Fibroblast of skin of left biceps (primary cell): ENCODE measurements at places on chromosomes 3 and 15.

GRCh38 chr15:64842096-64842939, 603 bp downstream of the PLEKHO2 start:
- DNase-seq, result no peak

DNA sequence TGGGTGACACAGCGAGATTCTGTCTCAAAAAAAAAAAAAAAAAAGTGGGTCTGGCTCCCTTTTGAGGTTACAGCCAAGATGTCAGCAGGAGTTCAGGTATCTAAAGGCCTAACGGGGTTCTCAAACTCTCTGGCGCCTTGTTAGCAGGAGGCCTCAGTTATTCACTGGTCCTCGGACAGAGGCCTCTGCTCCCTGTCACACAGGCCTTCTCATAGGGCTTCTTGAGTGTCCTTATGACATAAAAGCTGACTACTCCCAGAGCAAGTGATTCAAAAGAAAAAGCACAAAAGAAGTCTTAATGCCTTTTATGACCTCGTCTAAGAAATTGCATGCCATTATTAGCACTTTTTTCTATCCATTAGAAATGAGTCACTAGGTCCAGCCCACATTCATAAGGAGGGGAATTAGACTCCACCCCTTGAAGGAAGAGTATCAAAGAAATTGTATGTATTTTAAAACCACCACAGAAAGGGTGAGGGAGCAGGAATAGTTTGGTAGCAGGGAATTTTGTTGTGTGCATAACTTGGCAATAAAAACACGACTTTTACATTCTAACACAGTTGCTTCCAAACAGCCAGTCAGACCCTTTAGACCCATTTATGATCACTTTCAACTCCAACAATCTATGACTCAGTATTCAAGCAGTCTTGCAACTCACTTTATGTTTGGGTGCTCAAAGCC, 90.3 kb downstream of the MEX3B start:
- DNase-seq, result no peak

DNA sequence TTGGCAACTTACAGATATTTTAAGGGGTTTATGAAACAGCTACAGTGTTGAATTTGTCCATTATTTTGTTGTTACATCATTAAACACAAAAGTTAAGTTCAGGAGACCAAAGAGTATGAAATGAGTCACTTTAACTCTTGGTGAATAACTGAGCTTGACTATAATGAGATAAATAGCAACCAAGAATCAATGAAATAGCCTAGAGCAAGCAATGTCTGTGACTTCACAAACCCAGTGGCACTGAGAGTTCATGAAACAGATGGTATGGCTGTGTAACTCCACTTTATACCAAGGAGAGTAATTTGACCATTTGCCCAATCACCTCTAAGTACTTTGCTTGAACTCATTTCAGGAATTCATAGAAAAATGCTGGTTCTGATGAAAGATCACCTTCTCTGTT, 169.6 kb upstream of the GADL1 start:
- DNase-seq, result no peak

DNA sequence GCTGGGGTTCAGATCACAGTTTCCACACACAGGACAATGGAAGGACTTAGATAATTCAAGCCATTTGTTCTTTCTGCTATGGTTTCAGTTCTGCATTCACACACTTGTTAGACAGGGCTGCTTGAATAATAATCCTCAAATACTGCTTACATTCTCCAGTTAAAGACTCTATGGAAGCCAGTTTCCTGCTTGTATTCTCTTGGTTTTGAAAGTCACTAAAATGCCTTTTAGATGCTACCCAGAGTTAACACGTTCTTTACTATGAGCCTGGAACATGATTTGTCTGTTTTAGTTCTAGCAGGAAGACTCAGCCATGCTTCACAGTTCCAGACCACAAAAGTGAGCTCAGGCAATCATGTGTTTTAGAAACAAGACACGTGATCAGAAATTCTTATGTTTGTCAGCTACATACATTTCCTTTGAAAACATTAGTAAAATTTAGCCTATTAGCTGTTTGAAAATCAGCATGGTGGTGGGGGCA, 152.4 kb downstream of the LEKR1 start:
- DNase-seq, result no peak

- peak; percentile 59 for DNase-seq
These were observed 229.2 kb upstream of the ST8SIA2 start for GRCh38 chr15:92164327-92165000.

DNA sequence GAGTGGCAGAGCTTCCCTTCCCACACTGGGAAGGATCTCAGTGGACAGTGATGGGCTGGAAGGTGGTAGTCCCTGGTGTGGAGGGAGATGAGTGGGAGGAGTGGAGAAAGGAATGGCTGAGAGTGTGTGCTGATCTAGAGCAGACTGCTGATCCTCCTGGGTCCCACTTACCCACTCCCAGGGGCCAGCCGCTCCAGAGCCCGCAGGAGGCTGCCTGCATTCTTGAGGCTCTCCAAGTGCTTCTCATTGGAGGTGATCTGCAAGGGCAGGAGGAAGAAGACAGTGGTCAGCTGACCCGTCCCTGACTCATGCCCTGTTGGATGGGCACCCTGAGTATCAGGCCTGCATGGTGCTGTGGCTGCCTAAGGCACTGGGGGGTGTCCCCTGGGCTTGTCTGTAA, 50.0 kb downstream of the CTNNB1 start:
- DNase-seq, result no peak

GRCh38 chr15:77251662-77252061, 168.2 kb downstream of the PEAK1 start:
- DNase-seq, result no peak

DNA sequence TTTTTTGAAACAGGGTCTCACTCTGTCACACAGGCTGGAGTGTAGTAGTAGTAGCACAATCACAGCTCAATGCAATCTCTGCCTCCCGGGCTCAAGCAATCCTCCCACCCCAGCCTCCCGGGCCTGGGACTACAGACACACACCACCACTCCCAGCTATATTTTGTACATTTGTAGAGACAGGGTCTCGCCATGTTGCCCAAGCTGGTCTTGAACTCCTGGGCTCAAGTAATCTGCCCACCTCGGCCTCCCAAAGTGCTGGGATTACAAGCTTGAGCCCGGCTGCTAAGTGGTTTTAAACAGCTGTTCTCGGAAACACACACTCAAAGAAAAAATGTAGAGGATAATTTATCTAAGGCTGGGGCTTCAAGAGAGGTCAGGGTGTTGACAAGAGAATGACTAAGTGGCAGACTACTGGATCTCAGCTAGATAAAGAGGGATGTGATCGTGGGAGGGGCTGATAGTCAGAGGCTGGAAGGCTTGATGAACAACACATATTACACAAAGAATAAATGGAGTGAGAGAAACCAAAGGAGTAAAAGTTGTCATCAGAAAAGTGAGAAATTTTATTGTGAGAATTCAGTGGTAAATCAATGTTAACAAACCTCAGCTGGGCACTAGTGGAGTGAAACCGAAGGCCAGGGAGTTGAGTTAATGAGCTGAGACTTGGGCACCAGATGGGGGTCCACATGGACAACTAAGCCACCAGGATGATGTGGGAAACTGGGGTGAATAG, 6.7 kb downstream of the CCR5AS start:
- DNase-seq, result peak; percentile 60

DNA sequence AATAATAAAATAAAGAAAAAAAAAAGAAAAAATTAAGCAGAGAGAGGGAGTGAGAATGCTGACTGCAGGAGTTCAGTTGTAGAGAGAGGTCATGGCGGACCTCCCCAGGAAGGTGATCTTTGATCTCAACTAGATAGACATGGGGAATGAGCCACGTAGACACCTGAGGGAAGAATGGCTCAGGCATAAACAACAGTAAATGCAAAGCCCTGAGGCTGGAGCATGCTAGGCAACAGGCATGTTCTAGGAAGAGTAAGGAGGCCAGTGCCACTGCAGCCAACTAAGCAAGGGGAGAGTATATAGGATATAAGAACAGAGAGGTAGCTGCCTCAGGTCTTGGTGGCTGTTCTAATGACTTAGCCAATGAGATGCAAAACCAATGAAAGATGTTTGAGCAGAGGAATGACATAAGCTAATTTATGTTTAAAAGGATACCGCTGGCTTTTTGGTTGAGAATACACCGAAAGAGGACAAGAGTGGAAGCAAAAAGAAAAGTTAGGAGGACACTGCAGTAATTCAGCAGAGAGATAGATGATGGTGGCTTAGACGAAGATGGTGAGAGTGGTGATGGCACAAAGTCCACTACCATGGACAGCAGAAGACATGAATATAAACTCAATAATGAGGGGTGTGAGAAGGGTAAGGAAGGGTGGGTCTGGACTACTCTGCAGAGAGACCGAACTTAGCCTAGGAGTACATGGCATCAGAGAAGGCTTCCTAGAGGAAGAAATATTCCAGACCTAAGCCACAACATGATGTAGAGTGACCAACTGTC, 174.6 kb downstream of the P3H2 start:
- no peak for DNase-seq

DNA sequence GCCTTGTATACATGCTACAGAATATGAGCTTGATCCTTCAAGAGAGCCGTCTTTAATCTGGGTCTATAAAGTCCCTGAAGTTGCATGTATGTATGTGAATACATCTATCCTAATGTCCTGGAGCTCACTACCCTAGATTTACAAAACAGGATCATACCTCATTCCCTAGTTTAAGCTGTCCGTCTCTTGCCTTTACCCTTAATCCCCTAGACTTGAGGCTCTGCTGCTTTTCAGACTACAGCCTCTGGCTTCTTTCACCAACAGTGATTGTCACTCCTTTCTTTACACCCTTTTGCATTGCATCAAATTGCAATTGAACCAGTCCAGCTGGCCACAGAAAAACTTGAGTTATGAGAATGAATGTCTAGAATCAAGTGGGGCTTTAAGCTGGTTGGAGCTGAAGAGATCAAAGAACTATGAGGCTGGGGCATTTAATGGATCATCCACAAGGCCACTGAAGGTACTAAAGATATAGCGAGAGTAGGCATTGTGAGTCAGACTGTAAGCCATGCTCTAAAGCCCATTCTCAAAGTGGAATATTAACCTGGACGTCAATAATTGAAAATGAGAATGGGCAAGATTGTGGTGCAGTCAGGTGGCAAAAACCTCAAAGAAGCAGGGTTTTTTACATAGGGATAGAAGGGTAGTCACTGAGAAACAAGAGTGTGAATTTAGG, 12.3 kb upstream of the PLD1 start:
- no peak for DNase-seq

GRCh38 chr3:128499724-128500275, 6.8 kb upstream of the GATA2 start:
- DNase-seq, result no peak

- DNase-seq, result no peak
These were observed 12.8 kb downstream of the VILL start for GRCh38 chr3:38003371-38003816.

GRCh38 chr3:157136647-157137387, 23.1 kb downstream of the CCNL1 start:
- no peak for DNase-seq

DNA sequence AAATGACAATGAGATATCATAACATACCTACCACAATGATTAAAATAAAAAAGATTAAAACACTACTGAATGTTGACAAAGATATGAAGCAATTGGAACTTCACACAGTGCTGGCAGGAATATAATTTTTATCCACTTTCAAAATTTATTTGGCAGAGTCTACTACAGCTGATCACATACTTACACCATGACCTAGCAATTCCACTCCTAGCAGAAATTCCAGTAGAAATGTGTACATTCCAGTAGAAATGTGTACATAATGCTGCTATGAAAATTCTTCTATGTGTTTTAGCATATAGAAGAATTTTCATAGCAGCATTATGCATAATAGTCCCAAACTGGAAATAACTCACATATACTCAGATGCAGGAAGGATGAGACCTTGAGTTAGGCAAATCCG, 43.5 kb downstream of the IFT57 start:
- peak; percentile 63 for DNase-seq

GRCh38 chr3:172208586-172209332, 169.4 kb downstream of the FNDC3B start:
- DNase-seq, result no peak

DNA sequence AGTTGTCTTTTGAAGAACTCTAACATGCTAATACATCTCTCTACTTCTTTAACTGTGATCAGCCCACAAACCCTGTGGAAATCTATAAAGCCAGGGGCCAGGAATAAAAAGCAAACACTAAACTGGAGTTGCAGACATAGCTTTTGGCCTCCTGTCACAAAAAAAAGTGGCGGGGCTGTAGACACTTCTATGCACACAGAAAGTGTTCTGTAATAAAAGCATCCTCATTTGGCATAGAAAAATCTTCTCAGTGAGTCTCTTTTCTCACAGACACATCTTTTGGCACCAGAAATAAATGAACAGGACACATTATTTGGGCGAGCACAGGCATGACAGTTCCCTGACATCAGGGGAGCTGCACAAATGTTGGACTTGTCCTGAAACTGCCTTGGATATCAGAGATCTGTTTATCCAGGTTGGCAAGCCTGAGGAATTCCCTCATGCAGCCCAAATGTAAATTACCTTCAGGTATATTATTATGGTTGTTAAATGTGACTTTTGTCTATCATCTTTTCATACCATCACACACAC, 355.4 kb downstream of the FGF12 start:
- no peak for DNase-seq

GRCh38 chr15:75054172-75054897, 30.9 kb downstream of the PPCDC start:
- DNase-seq, result no peak

DNA sequence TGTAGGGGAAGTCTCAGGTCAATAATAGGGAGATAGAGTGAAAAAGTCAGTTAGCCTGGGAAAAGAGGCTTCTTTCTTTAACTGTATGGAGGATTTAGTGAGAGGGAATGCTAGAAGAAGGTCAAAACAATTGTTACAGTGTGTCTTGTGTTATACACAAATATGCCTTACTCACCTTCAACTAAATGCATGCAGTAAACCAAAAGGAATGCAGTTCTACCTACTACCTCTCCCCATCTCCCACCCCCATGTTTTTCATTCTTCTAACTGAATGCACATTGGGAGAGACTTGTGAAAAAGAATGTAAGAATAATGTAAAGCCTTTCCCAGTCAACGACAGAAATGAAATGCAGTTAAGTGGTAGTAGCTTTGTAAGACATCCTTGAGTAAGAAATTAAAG, 33.8 kb downstream of the CCDC66 start:
- no peak for DNase-seq

DNA sequence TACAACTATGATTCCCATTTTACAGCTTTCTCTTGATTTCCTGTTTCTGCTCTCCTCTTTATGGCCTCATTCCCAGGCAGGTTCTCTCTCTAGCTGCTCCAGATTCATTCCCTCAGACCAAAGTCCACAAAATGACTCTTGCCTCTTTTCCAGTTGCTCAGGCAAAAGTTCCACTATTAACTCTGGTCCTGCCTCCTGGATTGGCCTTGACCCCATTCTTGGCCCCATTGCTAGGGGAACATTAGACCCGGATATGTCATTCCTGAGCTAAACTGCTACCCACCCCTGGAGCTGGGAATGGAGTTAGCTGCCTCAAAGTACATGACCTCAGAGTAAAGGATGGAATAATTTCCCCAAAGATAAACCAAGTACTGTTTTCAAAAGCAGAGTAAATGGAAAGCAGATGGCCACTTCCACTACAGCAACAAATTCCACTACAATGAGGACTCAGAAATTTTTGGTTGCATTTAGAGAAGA, 73.0 kb upstream of the GAP43 start:
- peak; percentile 47 for DNase-seq

DNA sequence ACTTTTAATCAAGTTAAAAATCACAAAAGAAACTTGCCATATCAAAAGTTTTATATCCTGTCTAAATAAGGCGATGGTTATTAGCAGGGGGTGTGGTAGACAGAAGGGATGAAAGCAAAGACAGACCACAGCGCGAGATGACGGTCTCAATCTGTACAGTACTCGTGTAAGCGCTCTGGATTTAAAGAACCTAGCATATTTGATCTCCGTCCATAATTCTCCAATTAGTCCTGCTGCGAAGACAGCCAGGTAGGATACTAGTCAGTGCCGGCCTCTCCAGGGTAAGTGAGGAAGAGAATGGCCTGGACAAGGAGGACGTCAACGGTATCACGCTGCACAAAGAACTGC, 701 bp downstream of the SGO1 start:
- no peak for DNase-seq
